ENCODE measurements at places on chromosomes 3 and 15.

GRCh38 chr3:123044981-123045763 lies 17.6 kb upstream of the SEMA5B start:
- no peak for DNase-seq

DNA sequence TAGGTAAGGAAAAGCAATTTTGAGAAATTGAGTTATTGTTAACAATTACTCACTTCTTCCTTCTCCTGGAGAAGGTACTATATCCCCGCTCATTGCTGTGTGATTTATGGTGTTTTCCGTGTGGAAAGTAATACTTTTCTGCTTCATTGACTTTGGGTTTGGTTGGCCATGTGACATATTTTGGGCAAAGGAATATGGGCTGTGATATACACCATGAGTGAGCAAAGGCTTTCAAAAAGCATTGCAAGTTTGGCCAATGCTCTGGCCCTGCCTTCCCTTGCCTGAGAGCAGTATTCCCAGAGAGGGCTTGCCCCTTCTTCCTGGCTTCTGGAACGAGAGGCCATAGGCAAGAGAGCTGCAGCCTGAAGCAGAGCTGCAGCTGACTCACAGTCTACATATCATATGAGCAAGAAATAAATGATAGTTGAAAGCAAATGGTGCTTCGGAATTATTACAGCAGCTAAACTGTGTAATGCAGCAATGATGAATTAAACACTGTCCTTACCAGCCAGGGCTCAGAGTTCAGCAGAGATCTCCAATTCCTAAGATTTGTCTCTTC lies 216.8 kb upstream of the CD96 start:
- no peak for DNase-seq

DNA sequence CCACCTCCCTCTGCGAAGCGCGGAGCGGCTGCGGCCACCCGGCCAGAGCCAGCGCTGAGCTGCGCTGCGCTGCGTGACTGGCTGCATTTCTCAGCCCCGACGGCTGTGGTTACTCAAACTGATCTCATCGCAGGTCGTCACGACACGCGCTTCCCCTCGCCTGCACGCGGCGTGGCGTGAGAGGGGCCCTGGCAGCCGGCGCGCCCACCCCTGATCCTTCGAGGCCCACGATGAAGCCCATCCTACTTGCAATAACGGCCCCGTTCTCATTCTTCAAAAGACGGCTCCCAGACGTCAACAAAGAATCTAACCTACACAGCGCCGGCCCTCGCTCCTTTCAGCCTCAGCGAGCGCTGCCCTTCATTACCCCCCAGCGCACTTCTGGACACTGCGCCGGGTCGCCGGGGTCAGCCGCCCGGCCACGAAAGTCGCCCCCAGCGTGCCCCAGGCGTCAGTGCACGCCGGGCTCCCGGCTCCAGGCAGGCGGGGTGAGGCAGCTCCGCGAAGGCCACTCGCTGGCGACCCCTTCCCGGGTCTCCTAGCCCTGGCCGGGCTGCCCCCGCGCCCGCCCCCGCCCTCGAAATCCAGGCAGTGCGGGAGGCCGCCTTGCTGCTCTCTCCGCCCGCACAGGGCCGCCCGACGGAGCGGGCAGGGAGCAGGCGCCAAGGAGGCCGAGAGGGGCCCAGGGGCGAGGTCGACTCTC lies 9.9 kb upstream of the LEKR1 start:
- DNase-seq: peak; percentile 69

DNA sequence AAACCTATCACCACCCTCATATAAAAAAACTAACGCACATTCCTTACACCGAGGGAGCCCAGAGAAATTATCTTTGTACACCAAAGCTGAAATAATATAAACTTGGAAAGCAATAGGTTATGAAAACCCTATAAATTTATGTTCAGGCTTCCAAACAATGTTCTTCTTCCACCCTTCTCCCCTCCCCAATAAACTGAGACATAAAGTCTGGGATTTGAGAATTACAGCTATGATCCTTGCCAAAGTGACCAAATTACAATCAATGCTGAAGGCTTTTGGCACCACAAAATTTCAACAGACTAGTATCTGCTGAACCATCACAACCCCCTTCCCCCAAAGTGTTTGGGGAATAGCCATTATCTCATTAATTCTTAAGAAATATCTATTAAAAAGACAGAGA lies 237.8 kb downstream of the FMN1 start:
- DNase-seq: no peak

- DNase-seq: no peak
These were observed 17.9 kb downstream of the CORO2B start for GRCh38 chr15:68596691-68597090.

GRCh38 chr3:45109771-45110508 lies 36.2 kb downstream of the CDCP1 start:
- no peak for DNase-seq

DNA sequence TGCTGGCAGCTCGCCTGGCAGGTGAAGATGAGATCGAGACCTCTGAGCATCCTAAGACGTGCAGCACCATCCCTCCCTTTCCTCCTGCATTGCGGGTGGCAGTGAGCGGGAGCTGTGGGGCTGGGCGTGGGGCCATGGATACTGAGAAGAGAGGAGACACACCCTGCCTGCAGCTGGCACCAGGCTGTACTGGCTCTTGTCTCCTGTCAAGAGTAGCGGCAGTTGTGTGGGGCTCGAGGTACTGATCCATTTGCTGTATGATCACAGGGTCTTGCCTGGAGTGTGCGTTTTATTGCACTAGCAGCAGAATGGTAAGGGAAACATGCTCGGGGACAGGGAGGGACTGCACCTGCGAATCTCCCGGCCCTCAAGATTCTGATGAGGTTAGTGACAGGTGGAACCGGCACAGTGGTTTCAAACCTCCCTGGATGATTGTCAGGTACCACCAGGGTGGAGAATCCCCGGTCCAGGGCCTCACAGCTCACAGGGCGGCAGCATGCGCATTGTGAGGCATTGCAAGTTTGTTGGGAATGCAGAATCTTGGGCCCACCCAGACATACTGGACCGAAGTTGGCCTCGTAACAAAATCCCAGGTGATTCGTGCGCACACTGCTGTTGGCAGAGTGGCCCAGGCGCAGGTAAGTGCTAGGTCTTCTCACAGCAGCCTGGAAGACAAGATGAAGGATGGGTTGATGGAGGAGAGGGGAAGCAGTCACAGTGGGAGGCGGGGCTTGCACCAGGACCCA lies 14.1 kb downstream of the SYNM start:
- DNase-seq: no peak

GRCh38 chr15:40338041-40338657 lies 2.6 kb downstream of the CCDC9B start:
- DNase-seq: peak; percentile 91

- no peak for DNase-seq
These were observed 11.1 kb upstream of the ECT2 start for GRCh38 chr3:172739462-172739861.

DNA sequence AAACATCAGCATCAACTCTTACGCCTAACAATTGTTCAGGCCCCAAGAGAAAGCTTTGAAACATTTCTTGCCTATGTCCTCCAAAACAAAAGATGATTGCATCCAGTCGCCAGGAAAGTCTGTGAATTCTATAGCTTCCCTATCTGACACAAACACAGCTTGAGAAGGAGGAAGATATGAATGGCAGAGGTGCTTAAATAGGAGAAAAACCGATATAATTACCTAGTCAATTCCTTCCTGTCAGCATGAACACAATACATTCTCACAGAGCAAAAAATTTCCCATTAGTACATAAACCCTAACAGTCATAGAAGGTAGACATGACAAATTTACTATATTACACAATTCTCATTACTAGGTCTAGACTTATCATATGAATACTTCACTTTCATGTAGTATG lies 326.5 kb downstream of the CGGBP1 start:
- DNase-seq: no peak

GRCh38 chr3:43906849-43907507 lies 216.2 kb downstream of the ABHD5 start:
- no peak for DNase-seq

GRCh38 chr3:194871143-194871863 lies 185.6 kb downstream of the FAM43A start:
- DNase-seq: no peak

- no peak for DNase-seq
These were observed 78.7 kb downstream of the POLQ start for GRCh38 chr3:121467085-121467484.

DNA sequence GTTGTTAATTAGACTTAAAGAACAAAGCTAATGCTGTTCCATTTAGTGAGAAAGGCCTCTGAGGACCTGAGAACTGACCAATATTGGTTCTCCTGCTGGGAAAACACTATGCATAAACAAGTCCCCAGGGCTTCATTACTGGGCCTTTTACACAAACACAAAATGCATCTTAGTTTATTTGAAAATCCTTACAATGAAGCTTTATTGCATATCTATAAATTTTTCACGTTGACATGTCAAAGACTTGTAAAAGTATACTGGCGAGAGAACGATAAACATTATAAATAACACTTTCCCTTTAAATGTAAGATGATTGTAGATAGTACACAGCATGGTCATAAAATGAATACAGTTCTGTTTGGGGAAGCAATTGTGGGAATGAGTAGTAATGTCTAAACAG lies 151.7 kb downstream of the ROBO2 start:
- DNase-seq: no peak

DNA sequence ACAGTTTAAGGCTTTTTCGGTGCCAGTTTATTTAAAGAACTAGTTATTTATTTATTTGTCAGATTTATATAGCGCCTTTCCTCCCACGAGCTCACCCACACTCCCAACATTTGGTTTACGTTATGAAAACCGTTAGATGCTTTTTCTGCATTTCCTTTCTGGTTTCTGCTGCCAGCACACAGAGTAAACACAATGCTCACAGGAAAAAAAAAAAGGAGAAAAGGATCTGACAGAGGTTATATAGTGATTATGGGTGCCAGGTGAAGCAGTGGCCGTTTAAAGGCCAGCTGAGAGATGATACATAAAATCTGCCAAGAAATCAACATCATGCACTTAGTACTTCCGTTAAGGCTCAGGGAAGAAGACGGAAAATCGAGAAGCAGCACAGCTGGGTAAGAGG lies 37.9 kb downstream of the ETV5 start:
- DNase-seq: no peak

GRCh38 chr15:85379403-85380131 lies 836 bp upstream of the AKAP13 start:
- peak; percentile 65 for DNase-seq

GRCh38 chr3:112640276-112640929 lies 540 bp downstream of the CCDC80 start:
- DNase-seq: no peak

- DNase-seq: peak; percentile 14
These were observed 254.8 kb upstream of the EOMES start for GRCh38 chr3:27976933-27977332.

- no peak for DNase-seq
These were observed 7.3 kb upstream of the TRPM1 start for GRCh38 chr15:31108836-31109235.

- no peak for DNase-seq
These were observed 75.3 kb upstream of the NUDT16 start for GRCh38 chr3:131306242-131306641.

GRCh38 chr3:193499801-193500485 lies 54.8 kb downstream of the ATP13A4 start:
- no peak for DNase-seq

- DNase-seq: no peak
These were observed 40.2 kb upstream of the ZFAND6 start for GRCh38 chr15:80019168-80019745.

DNA sequence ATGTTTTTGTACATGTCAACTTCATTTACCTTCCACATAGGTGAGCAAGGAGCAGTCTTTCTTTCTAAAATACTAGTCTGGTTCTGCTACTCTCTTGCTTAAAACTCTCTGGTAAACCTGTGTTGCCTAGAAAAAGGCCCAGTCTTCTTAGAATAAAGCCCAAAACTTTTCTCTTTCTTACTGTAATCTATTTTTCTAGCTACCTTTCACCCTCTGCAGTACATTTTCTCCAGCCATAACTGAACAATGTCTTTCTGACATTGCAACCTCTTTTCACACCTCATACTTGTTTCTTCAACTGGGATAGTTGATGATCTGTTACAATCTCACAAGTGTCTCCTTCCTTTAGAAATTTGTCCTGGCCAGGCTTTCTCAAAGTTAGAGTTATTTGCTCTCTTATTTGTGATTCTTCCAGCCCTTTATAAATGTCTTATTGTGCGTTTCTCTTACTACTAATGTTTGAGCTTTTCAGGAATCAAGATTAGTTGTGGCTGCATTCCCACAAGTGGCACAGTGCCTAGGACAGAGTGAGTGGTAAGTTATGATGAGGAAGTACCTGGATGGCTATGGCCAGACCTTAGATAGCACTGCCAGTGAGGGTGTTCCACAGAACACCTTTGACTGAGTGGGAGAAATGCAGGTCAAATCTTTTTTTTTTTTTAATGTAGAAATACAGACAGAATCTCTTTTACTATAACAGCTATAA lies 313.4 kb upstream of the SATB1 start:
- no peak for DNase-seq

DNA sequence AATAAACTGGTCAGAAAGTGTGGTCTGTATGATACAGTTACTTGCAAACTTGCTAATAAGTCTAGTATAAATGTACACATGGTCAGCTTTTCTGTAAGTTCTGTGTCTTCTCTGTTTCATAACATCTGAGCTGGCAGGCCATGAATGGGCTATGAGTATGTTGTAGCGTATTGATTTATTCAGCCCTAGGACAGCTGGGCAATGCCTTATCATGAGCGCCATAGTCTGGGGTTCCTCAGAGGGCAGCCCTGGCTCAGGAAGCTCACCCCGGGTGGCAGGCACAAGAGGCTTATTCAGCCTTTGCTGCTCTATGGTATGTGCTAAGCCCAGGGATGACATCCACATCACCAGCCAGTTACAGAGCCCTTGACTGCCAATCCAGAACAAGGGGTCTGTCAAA lies 50.7 kb upstream of the CCR2 start:
- no peak for DNase-seq

DNA sequence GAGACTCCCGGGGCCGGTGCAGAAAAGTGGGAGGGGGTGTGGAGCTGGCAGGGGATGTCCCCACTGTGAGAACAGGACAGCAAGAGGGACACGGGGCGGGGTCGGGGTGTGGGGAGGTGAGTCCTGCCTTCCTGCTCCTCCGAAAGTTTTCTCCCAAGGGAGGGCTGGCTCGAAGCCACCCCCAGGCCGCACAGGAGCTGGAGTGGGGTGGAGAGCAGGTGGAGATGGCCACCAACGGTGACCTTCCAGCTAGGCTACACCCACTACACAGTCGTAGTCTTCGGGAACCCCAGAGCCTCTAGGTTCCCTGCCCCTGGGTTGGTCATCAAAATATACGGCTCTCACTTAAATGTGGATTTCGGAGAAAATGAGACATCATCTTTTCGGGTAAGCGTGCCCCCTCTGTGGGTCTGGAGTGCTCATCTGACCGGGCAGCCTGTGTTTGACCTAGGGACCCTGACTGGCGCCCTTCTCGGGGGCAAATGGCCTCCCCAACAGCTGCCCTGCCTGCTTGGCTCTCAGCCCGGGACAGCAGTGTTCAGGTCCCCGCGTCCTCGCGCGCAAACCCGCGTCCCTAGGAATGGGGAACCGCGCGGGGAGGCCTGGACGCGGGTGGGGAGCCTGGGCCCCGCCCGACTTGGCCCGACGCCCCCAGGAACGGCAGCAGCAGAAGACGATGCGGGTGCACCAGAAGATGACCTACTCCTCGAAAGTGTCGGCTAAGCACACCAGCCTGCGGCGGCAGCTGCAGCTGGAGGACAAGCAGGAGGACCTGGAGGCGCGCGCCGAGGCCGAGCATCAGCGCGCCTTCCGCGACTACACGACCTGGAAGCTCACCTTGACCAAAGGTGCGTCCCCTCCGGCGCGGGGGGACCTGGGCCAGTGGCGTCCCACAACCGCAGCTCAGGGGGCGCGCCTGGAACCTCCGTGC lies 21.2 kb downstream of the CFAP100 start:
- no peak for DNase-seq
